CD8-positive, alpha-beta T cell (primary cell): ENCODE measurements at places on chromosomes 4 and X.

DNA sequence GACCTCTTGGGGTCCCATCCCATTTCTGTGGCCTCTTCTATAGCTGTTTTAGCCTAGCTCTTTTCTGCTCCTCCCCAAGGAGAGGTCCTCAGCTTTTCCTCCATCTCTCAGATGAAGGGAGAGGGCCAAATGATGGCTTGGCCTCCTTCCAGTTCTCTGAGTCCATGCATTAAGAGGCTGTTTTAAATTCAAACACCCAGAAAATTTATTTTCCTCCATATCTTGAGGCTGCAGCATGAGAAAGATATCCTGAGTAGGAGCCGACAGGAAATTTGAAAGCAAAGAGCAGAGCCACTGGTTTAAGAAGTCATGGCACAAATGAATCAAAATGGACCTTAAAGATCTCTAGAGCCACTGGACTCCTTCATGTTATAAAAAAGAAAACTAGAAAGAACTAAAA lies 558.8 kb downstream of the MID1IP1 start:
- DNase-seq: no peak

DNA sequence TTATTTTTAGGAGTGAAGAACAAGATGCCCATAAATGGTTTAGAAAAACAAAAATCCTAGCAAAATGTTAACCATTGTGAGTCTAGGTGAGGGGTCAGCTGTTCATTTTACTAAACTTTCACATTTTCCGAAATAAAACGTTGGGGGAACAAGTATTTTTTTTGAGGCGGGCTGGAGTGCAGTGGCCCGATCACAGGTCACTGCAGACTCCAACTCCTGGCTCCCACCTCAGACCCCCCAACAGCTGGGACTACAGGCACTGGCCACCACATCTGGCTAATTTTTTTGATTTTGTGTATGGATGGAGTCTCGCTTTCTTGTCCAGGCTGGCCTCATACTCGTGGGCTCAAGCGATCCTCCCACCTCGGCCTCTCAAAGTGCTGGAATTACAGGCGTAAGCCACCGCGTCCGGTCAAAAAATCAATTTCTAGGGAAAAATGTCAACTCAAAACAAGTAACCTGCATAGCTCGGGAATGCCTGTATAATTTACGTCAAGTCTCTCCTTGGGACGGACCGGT lies 742 bp upstream of the TAF1 start:
- no peak for DNase-seq

DNA sequence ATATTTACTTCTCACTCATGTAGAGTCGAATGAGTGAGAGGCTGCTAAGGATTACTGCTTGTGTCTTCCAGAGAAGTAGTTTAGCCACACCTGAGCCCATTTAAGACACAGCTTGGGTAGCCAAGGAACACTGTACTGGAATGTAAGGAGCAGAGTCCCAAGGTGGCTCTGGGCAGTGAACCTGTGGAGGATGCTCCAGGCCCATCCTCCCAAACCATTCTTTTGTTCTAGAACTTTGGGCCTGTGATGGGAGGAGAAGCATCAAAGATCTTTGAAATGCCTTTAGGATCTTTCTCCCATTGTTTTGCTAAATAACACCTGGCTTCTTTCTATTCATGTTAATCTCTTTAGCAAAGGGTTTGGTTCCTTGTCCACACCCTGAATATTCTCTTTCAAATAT lies 162.2 kb downstream of the KLHL4 start:
- DNase-seq: no peak

- no peak for DNase-seq
Measured at GRCh38 chr4:131603705-131604104, 1545.4 kb upstream of the PCDH10 start.

GRCh38 chr4:114103908-114104307 lies 124.5 kb upstream of the ARSJ start:
- DNase-seq: no peak

- DNase-seq: no peak
Measured at GRCh38 chrX:132843363-132843762, 115.1 kb downstream of the HS6ST2 start.

- no peak for DNase-seq
Measured at GRCh38 chr4:147730333-147730732, 1.6 kb upstream of the ARHGAP10 start.

GRCh38 chr4:3121110-3121509 lies 46.6 kb downstream of the HTT start:
- no peak for DNase-seq

DNA sequence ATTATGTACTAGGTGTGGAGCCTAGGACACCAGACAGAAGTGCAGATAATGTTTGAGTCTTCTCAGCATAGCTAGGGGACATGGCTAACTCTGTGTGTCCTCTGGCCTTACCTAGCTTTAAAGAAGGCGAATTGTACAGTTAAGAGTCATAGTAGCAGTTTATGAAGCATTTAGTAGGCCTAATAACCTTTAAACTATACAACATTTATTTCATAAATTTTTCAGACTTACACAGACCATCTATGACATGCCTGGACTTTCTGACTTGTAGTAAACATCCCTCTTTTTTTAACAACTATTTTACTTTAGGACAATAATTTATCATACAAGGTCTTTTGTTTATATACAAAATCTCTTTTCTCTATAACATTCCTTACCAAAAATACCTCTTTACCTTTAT lies 37.4 kb downstream of the ETNPPL start:
- no peak for DNase-seq

- no peak for DNase-seq
Measured at GRCh38 chr4:158891256-158891655, 122.4 kb downstream of the FNIP2 start.

- DNase-seq: no peak
Measured at GRCh38 chr4:89641367-89641687, 195.6 kb downstream of the SNCA start.

DNA sequence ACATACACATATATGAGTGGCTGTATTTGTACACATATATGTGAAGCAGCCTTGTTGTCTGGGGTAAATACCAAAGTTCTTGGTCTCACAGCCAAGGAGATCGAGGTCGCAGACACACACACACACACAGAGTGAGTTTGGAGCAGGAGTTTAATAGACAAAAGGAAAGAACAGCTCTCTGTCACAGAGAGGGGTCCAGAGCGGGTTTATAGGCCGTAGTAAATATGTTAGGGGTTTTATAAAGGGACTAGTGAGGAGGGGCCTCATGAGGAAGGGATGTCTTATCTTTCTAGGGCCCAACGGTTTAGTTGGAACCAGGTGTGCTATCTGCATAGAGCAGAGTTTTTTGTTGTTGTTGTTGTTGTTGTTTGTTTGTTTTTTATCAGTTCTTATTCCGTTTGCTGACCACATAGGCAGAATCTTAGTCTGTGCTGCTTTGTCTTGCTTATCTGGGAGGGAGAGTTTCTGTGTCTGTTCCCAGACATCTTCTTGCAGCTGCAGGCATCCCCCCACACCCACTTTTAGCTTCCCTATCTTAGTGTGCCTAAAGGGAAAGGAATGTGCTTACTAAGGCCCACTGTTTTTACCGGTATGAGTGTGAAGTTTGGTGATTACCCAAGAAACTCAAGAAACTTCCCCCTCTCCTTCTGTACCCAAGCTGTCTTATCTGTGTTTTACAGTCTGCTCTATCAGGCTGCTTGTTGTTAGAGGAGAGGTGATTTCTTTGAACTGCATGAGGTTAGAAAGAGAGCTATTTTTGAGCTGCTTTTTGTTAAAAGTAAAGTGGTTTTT lies 91.9 kb downstream of the TENT5D start:
- DNase-seq: no peak

DNA sequence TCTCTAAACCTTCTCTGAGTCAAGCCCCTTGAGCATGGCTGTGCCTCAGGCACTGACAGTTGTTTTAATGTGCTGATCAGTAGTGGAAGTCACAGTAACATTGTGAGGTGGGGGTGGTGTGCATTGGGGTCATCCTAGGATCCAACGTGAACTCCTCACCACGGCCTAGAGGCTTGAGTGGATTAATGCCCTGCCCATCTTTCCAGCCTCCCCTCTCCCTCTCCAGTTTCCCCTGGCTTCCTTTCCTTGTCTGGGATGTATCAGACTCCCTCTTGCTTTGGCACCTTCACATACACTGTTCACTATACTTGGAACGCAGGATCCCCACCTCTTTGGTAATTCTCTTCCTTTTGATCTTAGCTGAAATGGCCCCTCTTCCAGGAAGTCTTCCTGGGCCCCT lies 13.3 kb upstream of the PJA1 start:
- DNase-seq: no peak

DNA sequence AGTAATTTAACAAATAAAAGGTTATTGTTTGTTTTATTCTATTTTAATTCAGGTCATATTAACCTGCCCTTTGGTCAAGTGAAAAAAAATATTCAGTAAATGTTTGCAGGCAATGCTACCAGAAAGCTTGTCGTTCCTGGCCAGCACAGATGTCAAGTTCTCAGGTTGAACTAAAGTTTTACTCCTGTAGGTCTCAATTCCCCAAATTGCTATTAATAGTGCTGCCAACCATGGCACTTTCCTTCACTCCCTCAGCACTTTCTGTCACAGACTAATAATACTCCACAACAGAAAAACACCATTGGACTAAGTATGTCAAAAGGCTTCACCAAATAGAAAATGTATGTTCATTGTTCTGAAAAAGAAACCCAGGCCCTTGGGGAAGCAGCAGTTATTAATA lies 79.2 kb upstream of the C4orf54 start:
- no peak for DNase-seq

DNA sequence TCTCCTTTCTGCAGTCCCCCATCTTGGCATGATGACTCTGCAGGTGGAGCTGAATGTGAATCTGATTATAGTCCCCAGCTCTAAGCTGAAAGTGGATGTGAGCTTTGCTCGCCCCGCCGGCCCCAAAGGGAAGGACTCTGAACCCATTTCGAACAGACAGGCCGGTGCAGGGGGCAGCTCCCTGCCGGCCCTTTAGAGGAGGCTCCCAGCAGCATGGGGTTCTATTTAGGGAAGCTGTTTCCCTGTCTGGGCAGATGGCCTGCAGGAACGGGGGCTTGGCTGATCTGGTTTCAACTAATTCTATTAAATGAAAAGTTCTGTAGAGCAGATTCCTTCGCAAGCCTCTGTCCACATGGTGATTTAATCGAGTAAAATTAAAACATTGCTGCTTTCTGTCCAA lies 104.8 kb upstream of the MSX1 start:
- DNase-seq: no peak

- DNase-seq: no peak
Measured at GRCh38 chrX:124307253-124307907, 25.1 kb upstream of the TEX13D start.

DNA sequence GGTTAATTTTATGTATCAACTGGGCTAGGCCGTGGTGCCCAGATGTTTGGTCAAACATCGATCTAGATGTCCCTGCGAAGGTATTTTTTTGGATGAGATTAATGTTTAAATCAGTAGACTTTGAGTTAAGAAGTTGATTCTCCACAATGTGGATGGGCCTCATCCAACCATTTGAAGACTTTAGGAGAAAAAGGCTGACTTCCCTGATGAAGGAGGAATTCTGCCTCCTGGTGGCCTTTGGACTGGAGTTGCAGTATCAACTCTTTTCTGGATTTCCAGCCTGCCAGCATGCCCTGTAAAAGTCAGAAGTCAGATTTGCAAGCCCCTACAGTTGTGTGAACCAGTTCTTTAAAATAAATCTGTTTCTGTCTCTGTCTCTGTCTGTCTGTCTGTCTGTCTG lies 91.4 kb downstream of the STK32B start:
- no peak for DNase-seq

- no peak for DNase-seq
Measured at GRCh38 chr4:141721174-141721573, 84.8 kb downstream of the IL15 start.

DNA sequence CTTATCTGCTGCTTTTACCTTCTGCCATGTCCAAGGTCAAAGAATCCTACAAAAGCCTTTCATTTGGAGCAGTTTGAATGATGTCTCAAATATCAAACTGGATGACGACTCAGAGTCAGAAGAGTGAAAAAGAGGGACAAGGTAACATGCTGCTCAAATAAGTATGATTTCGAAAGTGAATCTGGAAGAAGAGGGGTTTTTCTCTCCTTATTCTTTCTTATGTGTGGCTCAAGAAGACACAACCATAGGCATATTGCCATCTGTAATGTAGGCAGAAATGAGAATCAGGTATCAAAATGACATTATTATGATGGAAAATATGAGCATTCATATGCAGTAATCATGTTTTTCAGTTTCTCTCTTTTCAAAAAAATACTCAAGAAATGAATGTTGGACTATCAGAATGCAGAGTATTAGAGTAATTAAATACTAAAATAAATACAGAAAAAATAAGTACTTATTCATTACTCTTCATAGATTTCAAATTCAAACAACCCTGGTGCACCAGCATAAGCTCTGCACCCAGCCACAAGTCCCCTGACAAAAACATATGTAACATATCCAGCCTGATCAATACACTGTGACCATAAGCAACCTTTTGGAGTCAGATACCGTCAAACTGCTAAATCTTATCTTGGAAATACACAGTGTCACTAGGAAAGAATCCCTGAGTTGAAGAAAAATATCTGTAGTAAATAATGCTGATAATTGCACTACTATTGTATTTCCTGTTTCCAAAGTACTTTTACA lies 468.6 kb downstream of the INPP4B start:
- no peak for DNase-seq
